ENCODE measurements at places on chromosomes 11 and 22.

DNA sequence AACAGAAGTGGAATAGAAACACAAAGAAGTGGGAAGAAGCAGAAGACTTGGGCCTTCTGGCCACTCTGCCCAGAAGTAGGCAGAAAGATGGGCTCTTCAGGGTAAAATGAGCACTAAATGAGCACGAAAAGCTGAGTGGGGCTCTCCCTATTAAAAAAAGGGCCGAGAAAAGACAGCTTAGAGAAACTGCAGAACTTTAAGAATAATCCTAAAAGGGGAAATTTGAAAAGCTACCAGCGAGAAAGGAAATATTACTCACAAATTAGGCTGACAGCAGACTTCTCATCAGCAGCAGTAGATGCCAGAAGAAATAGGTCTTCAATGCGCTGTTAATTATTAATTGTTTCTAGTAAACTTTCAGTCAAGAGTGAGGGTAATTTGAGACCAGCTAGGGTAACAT, 78.2 kb downstream of the UVRAG start:
- H3K36me3 ChIP-seq, result peaks cover 7% of the 10 kb centered on the region
- peaks cover 7% of the 10 kb centered on the region for H3K4me1 ChIP-seq
- no peak overlapping the region for H3K27ac ChIP-seq

GRCh38 chr11:1863352-1864216, 10.7 kb downstream of the LSP1 start:
- H3K4me3 ChIP-seq, result no peak overlapping the region
- no peaks in the 10 kb centered on the region for H3K4me1 ChIP-seq

DNA sequence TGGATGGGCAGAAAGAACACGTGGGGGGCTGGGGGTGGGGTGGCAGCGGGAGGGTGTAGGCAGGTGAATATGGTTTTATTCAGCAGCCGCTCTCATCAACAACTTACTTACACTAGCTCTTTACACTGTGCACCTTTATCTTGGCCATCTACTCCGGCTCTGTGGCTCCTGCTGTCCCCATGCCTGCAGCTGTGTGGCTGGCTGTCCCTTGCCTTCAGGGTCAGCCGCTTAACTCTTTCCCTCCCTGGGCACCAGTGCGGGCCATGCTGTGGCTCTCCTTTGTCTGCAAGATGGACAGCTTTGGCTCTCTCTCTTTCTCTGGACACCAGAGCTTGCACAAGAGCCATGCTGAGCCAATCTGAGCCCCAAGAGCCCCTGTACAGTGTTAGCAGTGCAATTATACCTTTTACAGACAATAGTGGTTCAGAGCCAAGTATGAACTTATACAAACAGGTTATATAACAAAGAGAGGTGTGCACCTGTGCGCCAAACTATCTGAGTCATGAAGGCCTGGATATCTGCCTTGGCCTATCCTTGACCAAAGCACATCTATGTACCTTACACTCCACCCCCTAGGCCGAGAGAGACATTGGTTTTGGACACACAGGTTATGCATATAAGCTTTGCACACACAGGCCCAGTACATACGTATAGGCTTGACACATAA, 94.3 kb upstream of the CTSC start:
- no peak overlapping the region for H3K27ac ChIP-seq
- no peak for DNase-seq
- peaks cover 10% of the 10 kb centered on the region for H3K4me1 ChIP-seq
- no peak overlapping the region for H3K4me3 ChIP-seq
- H3K36me3 ChIP-seq, result no peaks in the 10 kb centered on the region

GRCh38 chr11:316031-316701, 2.3 kb downstream of the IFITM1 start:
- no peak for DNase-seq
- H3K36me3 ChIP-seq, result peaks cover 47% of the 10 kb centered on the region

- H3K4me3 ChIP-seq, result peak within 1 kb of the TSS; percentile 98
- H3K27ac ChIP-seq, result peak within 1 kb of the TSS; percentile 95
Measured at GRCh38 chr22:39013942-39014722, at the start of gene APOBEC3C. Gene APOBEC3C (plus strand): TSS chr22:39014257. CDS start chr22:39014363, 106 bp downstream.

- no peaks in the 10 kb centered on the region for H3K4me1 ChIP-seq
- H3K27ac ChIP-seq, result no peak overlapping the region
- H3K4me3 ChIP-seq, result no peak overlapping the region
- no peaks in the 10 kb centered on the region for H3K36me3 ChIP-seq
- no peak for DNase-seq
- H3K27me3 ChIP-seq, result peaks cover 5% of the 10 kb centered on the region
Measured at GRCh38 chr11:73478737-73479347, 102.6 kb downstream of the RELT start.

- H3K36me3 ChIP-seq, result no peaks in the 10 kb centered on the region
- no peaks in the 10 kb centered on the region for H3K27me3 ChIP-seq
- H3K4me3 ChIP-seq, result no peak overlapping the region
Measured at GRCh38 chr11:92920331-92920730, 49.1 kb upstream of the MTNR1B start.

GRCh38 chr11:71298016-71298550, 45.7 kb upstream of the SHANK2 start:
- DNase-seq, result no peak
- no peak overlapping the region for H3K4me3 ChIP-seq
- no peaks in the 10 kb centered on the region for H3K4me1 ChIP-seq
- H3K27me3 ChIP-seq, result no peaks in the 10 kb centered on the region
- no peak overlapping the region for H3K27ac ChIP-seq
- H3K36me3 ChIP-seq, result no peaks in the 10 kb centered on the region

DNA sequence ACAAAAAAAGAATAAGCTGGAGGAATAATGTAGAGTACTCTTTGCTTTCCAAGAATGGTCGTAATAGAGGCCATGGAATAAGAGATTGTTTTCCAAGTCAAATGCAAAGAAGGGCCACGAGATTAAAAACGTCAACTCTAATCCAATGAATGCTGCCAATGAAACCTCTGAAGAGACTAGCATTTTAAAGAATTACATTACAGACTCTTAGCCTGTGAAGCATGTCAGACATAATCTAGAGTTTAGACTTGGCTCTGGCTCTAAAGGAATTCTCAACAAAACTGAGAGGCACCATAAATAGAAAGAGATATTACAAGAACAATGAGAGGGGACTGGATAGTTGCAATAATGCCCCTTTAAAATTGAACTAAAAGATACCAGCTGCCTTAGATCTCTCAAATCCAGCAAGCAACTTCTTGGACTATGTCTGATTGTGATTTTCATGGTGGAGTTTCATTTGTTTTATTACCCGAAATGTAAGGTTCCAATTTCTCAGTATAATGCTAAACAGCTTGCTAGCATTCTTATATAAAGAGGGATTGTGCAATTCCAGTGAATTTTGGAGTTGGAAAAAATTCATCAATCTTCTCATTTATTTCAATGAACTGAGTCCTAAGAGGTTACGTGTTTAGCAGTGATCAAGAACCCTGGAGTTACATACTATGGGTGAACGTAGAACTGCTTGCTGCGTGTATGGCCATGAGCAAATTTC, 5.6 kb downstream of the ETS1 start:
- H3K27ac ChIP-seq, result no peak overlapping the region
- no peaks in the 10 kb centered on the region for H3K36me3 ChIP-seq
- peaks cover 11% of the 10 kb centered on the region for H3K27me3 ChIP-seq
- H3K4me3 ChIP-seq, result no peak overlapping the region
